ENCODE measurements at places on chromosomes 3 and 15. TPM values are rescaled to one million over a fixed set of nuclear protein-coding genes. Genes with fewer than 3 reads are reported as not detected.

LRTM1 gene
- total RNA-seq: not detected

ELL3 gene
- total RNA-seq: 1.1 TPM

IGDCC3 gene
- not detected for total RNA-seq

LRIG1 gene
- 38.2 TPM for total RNA-seq

ATP8B4 gene
- not detected for total RNA-seq

DCLK3 gene
- not detected for total RNA-seq

PRTG gene
- total RNA-seq: not detected

CX3CR1 gene
- total RNA-seq: 0.49 TPM

LSAMP gene
- total RNA-seq: not detected

WDR76 gene
- total RNA-seq: 3.9 TPM

PLSCR5 gene
- not detected for total RNA-seq

THRB gene
- total RNA-seq: not detected

AP4E1 gene
- total RNA-seq: 6.8 TPM

UTS2B gene
- total RNA-seq: not detected

CPA3 gene
- total RNA-seq: not detected

MFSD1 gene
- 6.3 TPM for total RNA-seq

CCDC39 gene
- not detected for total RNA-seq

ANKRD63 gene
- total RNA-seq: not detected

IRAK2 gene
- total RNA-seq: 1.6 TPM

TRPC1 gene
- 3.3 TPM for total RNA-seq

CLEC3B gene
- not detected for total RNA-seq

GOLGA6L4 gene
- total RNA-seq: 4.0 TPM

ISY1 gene
- 35.2 TPM for total RNA-seq

CASR gene
- total RNA-seq: not detected

MKRN2OS gene
- not detected for total RNA-seq

MIX23 gene
- total RNA-seq: 17.2 TPM

GXYLT2 gene
- total RNA-seq: not detected

C3orf85 gene
- not detected for total RNA-seq

AHSG gene
- not detected for total RNA-seq

GRM2 gene
- 3.9 TPM for total RNA-seq

ZNF80 gene
- total RNA-seq: 1.6 TPM

IMPG2 gene
- 0.27 TPM for total RNA-seq

PIGZ gene
- not detected for total RNA-seq

SLC24A1 gene
- total RNA-seq: 1.3 TPM

SAMD7 gene
- not detected for total RNA-seq

TRH gene
- total RNA-seq: not detected

DLEC1 gene
- total RNA-seq: 1.9 TPM

PARP15 gene
- 43.5 TPM for total RNA-seq

CFAP100 gene
- total RNA-seq: not detected

FRMD5 gene
- total RNA-seq: not detected

GOLGA6A gene
- total RNA-seq: not detected

NMNAT3 gene
- total RNA-seq: 1.2 TPM

CPLX3 gene
- 0.19 TPM for total RNA-seq

MFGE8 gene
- total RNA-seq: 70.0 TPM

BFSP2 gene
- not detected for total RNA-seq

WDR93 gene
- not detected for total RNA-seq

TGM5 gene
- not detected for total RNA-seq

LCMT2 gene
- 7.6 TPM for total RNA-seq

MCF2L2 gene
- total RNA-seq: 5.8 TPM

CCR5 gene
- total RNA-seq: 6.7 TPM

TTC23 gene
- total RNA-seq: not detected

DNAJC19 gene
- total RNA-seq: 42.3 TPM

EHD4 gene
- 36.4 TPM for total RNA-seq

NANOGP8 gene
- total RNA-seq: not detected

ERC2 gene
- total RNA-seq: not detected

NBEAL2 gene
- 201 TPM for total RNA-seq

Data from CD8-positive, alpha-beta T cell (primary cell).